Stimulated activated CD8-positive, alpha-beta memory T cell treated with anti-CD3 and anti-CD28 coated beads, Interleukin-2, amount 100 ng/mL, for 48 hours (primary cell): ENCODE measurements at places on chromosomes 16 and 17.

- DNase-seq = no peak
Measured at GRCh38 chr17:4086041-4086483, 56.8 kb downstream of the ZZEF1 start.

GRCh38 chr17:20028443-20028842, 19.3 kb downstream of the SPECC1 start:
- no peak for DNase-seq

- DNase-seq = peak; percentile 33
Measured at GRCh38 chr17:44556832-44557606, at the start of gene FZD2. Gene FZD2 (plus strand): TSS chr17:44557484. CDS start chr17:44557689, 205 bp downstream.

DNA sequence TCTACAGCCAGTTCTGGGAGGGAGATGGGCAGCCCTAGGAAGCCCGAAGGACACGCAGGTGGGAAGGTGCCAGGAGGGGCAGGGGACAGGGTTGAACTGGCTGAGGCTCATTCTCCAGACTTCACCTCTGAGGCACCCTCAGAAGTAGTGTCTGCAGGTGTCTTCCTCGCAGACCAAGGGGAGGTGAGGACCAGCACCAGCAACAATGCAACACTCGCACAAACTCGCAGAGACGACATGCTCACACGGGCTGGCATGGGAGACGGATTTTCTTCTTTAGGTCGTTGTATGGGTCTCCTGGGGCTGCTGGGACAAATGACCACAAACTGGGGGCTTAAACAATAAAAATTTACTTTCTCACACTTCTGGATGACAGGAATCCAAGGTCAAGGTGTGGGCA, 132.2 kb upstream of the FOXF1 start:
- no peak for DNase-seq

- no peak for DNase-seq
Measured at GRCh38 chr16:79184464-79185030, 416.0 kb downstream of the MAF start.

GRCh38 chr16:68289621-68290329, 21.0 kb downstream of the SLC7A6OS start:
- DNase-seq = peak; percentile 52

DNA sequence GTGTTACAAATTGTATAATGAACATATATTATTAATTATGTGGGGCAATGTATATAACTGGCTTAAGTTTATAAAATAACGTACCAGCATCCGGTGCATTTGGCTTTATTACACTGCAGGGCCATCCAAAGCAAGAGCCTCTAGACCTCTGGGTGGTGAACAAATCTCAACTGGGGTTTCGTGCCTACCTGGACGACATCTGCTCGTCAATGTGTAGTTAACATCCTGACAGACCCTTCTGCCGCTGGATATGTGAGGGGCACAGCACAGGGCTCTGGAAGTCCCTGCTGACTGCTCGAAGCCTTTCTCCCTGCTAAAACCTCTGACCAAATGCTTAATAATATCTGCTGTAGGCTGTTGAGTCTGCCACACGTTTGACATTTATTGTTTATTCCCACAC, 2.3 kb downstream of the TMEM186 start:
- DNase-seq = no peak

DNA sequence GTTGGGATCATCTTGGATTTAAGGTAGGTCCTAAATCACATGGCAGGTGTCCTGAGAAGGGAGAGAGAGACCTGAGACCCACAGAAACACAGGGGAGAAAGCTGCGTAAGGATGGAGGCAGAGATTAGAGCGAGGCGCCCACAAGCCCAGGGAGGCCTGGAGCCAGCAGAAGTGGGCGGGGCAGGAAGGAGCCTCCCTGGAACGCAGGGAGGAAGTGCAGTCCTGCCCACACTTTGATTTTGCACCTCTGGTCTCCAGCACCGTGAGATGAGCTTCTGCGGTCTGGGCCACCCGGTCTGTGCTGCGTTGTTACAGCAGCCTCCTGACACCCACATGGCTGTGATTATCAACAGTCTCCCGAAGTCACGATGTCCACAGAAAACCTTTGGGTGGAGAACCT, 6.4 kb downstream of the DNASE1L2 start:
- no peak for DNase-seq

DNA sequence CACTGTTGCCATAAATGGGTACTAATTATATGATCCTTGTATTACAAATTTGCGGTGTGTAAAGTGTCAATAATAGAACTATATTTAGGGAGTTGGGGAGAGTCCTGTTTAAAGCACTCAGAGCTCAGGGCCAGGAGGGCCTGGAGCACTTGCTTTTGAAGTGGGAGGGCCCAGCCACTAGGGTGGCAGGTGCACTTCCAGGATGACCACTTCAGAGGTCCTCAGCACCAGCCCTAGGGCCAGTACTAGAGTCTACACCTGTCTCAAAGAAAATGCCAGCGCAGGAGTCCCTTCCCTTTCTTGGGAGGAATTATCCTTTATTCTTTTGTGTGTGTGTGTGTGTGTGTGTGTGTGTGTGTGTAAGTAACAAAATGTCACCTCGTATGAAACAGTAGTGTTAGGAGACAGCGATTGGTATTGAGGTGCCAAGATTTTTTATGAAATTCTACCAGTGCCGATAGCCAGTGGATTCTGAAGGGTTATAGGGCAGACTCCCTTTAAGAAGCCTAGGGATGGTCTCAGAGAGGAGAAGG, 31.9 kb downstream of the MYO18A start:
- DNase-seq = no peak

DNA sequence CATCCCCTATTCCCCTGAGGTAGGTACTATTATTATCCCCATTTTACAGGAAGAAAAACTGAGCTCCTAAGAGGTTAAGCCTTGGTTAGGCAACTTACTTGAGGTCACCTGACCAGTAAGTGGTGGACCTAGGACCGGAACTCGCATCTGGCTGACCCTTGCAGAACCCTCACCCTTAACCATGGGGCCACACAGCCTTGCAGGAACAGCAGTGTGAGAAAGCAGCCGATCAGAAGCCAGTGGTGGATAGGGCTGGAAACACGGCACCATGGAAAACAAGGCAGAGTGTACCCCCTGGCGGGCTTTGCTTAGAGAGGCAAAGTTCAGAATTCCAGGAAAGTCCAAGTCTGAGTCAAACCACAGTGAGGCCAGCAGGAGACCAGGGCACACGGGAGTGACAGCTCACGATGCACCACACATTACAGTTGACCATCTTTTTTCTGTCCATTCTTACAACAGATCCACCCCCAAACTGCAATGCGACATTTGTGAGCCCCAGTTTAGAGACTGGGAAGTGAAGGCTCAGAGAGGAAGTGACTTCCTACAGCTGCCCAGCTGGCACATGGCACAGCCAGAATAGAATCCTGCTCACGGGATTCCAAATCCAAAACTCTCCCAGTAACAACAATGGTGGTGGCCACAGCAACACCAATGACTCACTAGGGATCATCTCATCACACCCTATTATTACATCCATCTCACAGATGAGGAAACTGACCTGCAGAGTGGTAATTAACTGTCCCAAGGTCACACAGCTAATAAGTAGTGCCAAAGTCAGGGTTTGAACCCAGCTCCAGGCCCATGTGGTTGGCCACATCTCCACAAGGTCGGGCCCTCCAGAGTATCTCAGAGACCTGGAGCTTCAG, 20.3 kb downstream of the KIFC3 start:
- no peak for DNase-seq

DNA sequence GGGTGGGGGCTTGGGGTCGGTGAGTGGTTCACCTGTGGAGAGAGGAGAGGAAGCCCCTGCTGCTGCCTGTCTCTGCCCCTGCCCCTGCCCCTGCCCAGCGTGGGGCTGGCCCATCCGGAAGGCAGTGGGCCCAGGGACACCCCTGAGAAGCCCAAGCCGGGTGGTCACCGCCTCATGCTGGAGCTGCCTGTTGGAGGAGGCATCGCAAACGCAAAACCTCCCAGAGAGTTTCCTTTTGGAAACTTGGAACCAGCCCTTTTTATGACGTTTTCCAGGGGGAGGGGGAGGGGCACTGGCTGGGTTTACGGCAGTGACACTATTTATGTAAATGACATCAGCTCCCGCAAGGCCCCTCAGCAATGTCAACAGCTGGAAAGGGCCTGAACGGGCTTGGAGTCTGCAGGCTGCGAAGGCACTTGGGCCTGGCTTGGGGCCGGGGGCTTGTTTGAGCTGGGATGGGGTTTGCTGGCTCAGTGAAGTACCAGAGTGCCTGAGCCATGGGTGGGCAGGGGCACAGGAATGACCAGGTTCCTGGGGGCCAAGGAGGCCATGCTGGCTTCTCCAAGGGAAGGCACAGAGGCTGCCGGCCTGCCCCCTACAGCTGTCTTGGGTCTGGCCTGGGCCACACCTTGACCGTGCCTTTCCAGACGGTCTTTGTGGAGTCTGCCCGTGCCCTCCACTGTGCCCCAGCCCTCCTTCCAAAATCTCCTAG, 219.5 kb downstream of the NTN1 start:
- no peak for DNase-seq

GRCh38 chr16:70381604-70382342, 35.1 kb downstream of the DDX19A start:
- DNase-seq = no peak

- no peak for DNase-seq
Measured at GRCh38 chr16:22385196-22385595, 10.8 kb upstream of the CDR2 start.

GRCh38 chr16:12724226-12724625, 79.5 kb downstream of the CPPED1 start:
- no peak for DNase-seq

GRCh38 chr16:20683812-20684211, 13.7 kb downstream of the ACSM1 start:
- no peak for DNase-seq
